ENCODE measurements at places on chromosomes 3 and 15. TPM values are rescaled to one million over a fixed set of nuclear protein-coding genes. Genes with fewer than 3 reads are reported as not detected.

Gene GRAMD2A
- 3.1 TPM for polyA plus RNA-seq

Gene MINDY4B
- polyA plus RNA-seq: not detected

Gene BCHE
- 7.4 TPM for polyA plus RNA-seq

Gene ZNF80
- polyA plus RNA-seq: not detected

Gene RHOV
- polyA plus RNA-seq: 0.91 TPM

Gene SMAD6
- polyA plus RNA-seq: 3.2 TPM

Gene CYP8B1
- not detected for polyA plus RNA-seq

Gene MESP1
- 5.7 TPM for polyA plus RNA-seq
